Stimulated activated CD4-positive, alpha-beta T cell treated with anti-CD3 and anti-CD28 coated beads, Interleukin-15, amount 100 ng/mL, for 1 hour (primary cell): ENCODE measurements at places on chromosomes 6 and 20.

DNA sequence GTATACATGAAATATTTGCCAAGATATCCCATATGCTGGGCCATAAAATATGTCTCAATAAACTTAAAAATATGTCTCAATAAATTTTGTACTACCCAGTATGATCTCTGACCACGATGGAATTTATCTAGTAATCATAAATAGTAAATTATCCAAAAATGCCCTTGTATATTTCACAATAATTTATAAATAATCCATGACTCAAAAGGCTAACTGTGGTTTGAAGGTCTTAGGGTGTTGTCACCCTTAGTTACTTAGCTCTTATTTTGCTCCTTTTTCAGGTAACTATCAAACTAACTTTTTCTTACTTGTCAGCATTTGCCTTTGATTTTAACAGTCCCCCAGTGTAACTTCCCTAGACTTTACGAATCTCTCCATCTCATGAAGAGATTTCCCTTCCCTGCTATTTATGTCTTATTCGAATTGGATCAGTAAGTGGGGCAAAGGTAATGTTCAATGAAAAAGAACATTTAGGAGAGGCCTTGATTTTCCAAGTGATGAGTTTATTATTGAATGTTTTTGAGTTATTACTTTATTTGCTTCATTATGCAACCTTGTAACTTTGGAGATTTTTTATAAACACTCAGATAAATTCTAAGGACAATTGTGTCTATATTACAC, 109.0 kb upstream of the THBS2 start:
- no peak for DNase-seq

DNA sequence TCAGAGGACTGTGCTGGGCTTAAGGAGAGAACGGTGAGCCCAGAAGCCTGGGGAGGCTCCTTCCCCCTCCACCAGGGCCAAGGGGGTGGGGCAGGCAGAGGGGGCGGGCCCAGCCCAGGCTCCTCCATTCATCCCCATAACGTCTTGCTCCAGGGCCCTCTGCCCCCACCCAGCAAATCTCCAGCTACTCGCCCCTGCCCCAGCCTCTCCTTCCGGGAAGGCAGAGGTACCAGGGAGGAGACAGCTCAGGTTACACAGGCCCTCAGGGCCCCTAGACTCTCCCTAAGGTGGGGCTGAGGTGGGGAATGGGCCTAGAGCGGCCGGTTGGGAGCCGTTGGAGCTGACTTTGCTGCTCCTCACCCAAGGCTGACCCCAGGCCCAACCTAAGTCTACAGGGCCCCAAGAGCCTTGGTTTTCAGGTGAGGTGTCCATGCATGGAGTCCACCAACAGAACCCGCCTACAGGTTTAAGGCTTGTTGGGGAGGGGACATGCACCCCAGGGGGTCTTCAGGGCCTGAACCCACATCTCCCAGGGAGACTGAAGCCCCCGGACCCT, 1.2 kb downstream of the LAMA5 start:
- DNase-seq = no peak

DNA sequence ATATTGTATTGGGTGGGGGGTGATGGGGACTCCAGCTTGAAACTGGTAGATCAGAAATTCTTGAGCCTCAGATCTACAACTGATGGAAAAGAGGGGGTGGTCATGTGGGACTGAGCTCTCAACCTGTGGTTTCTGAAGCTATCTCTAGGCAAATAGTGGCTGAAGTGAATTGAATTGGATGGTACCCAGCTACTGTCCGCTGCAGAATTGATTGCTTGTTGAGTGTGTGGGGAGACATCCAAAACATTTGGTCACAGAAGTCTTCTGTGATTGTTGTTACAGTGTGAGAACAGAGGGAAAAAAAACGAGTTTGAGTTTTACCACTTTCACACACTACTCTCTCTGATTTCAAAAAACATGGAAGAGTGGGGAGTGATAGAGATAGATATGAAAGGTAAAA, 14.8 kb downstream of the CDS2 start:
- DNase-seq = no peak

DNA sequence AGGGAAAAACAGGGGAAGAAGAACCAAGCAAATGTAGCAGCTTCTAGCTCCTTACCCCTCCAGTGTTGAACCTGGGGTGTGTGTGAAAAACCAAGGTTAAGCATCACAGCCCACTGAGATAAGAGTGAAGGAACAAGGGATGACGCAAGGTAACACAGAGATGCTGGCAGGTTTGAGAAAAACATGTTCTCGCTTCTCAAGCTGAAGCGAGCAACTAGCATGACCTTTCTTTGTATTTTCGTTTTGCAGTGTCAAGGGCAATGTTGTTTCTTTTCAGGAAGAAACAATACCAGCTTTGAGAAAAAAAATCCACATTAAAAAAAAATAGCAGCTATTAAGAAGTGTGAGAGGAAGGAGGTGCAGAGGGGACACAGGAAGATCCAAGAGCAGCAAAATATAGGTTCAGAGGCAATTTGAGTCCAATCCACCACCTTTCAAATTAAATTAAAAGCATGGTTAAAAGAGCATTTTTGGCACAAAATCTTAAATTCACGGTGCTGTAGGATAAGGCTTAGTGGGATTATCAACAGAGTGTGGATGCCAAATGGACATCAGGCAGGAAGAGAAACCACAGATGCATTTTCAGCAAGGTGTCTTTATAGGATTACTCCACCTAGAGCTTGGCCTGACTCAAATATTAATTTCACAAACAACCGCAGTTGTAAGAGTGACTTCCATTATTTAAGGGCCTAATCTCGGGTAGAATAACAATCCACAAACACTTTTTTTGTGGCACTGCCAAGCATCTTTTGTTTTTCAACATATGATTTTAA, 70.9 kb downstream of the SYNE1 start:
- DNase-seq = no peak

GRCh38 chr6:125636671-125637070, 112.8 kb upstream of the HEY2 start:
- DNase-seq = no peak

DNA sequence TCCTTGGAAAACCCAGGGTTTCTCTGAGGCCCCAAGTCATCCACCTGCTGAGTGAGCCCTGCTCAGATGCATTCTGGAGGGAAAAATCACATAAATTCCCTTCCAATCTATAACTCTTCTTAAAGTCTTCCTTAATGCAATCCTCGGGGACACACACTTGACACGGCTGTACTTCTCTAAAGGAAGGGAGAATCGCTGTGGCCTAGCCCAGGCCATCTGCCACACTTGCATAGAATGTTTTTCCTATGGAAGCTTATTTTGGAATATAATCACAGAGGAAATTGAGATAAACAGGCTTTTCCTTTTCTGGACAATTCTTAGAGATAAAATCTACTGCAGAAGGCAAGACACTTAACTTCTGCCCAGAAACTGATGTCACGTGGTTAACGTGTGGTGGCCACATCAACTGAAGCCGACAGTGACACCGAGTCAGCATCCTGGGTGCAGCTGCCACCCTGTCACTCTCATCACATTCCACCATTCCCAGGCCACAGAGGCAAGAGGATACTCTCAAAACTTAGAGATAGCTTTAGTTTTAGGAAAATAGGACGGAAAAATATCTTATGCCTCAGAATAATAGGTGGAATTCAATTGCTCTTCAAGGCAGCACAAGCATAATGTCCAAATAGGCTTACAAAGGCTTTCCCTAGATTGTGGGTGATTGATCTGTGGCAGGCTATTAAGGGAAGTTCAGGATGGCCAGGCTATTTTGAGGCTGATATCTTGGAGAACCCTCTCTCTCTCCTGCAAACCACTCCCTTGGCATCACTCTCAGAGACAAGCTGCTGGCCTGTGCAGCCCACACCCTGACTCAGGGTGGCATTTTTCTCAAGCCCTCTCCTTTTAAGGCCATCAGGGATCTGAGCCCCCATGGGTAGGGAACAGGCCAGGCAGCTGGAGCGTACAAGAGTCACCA, 29.6 kb downstream of the PSMB1 start:
- no peak for DNase-seq

- DNase-seq = no peak
Measured at GRCh38 chr20:43824309-43825050, 90.2 kb upstream of the TOX2 start.
